ENCODE measurements at places on chromosomes 6 and 20. TPM values are rescaled to one million over a fixed set of nuclear protein-coding genes. Genes with fewer than 3 reads are reported as not detected.

DNA sequence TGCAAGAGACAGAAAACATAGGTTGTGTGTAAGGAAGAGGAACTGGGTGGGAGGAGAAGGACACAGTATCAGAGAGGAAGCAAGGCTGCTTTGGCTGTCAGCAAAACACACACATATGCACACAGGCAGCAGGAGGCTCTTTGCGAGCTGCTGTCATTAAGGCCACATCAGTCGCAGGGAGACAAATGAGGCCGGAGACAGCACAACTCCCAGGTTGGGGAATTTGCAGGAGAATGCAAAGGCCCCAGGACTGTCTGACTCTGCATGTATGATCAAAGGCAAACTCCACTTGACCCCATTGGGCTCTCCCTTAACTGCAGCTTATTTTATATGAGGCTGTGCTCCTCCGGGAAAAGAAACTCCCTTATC, 35.3 kb downstream of the METTL24 start:
- no peak overlapping the region for H3K4me3 ChIP-seq
- DNase-seq = no peak
- H3K27me3 ChIP-seq = no peaks in the 10 kb centered on the region
- H3K4me1 ChIP-seq = peaks cover 11% of the 10 kb centered on the region
- H3K36me3 ChIP-seq = no peaks in the 10 kb centered on the region

ACTL10 gene
- 3.0 TPM for total RNA-seq

MLN gene
- not detected for total RNA-seq

DNA sequence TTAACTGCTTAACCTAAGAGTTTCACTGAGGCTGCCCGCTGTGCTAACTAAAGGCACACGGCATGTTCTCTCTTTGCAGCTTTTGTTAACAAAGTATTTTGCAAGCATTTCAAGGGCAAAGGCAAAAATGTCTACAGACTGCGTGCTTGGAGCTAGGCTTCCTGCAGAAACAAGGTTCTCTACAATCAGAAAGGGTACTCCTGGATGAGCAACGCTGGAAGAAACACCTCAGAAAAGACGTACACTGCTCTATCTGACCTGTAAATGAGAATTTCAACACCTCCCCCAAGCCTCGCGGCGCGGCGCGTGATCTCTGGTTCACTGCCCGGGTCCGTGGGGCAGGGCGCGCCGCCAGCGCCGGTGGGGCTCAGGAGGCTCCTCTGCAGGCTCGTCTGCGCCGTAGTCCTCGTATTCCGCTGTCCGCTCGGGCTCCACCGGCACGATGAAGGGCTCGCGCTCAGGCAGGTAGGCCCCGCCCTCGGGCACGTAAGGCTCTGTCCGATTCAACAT, 120.9 kb downstream of the COL12A1 start:
- H3K27ac ChIP-seq = peak overlapping the region; percentile 4
- no peak for DNase-seq
- H3K4me1 ChIP-seq = peaks cover 13% of the 10 kb centered on the region
- H3K4me3 ChIP-seq = peak overlapping the region; percentile 56

GRCh38 chr6:81759782-81760181, 7.3 kb upstream of the TENT5A start:
- no peaks in the 10 kb centered on the region for H3K36me3 ChIP-seq
- no peak overlapping the region for H3K27ac ChIP-seq
- no peaks in the 10 kb centered on the region for H3K4me1 ChIP-seq
- no peak for DNase-seq
- H3K4me3 ChIP-seq = no peak overlapping the region
- no peaks in the 10 kb centered on the region for H3K27me3 ChIP-seq

DNA sequence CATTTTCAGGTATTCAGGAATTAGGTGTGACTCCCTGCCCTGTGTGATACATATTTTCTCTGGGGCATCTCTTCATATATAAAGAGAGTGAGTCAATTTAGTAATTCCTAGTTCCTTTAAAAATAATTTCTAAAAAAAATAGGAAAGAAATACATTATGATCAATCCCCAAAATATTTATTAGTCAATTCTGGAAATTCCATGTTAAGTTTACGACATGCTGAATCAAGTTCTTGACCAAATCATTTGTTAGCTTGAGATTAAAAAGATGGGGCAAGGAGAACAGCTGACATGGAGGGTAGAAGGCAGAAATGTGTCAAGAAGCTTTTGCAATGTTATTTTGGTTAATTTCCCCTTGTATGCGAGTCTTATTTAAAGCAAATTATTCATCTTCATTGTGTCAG, 22.7 kb upstream of the PRDM1 start:
- DNase-seq = no peak
- peaks cover 11% of the 10 kb centered on the region for H3K4me1 ChIP-seq
- H3K27me3 ChIP-seq = no peaks in the 10 kb centered on the region
- H3K4me3 ChIP-seq = no peak overlapping the region
- peak overlapping the region; percentile 9 for H3K27ac ChIP-seq

DNA sequence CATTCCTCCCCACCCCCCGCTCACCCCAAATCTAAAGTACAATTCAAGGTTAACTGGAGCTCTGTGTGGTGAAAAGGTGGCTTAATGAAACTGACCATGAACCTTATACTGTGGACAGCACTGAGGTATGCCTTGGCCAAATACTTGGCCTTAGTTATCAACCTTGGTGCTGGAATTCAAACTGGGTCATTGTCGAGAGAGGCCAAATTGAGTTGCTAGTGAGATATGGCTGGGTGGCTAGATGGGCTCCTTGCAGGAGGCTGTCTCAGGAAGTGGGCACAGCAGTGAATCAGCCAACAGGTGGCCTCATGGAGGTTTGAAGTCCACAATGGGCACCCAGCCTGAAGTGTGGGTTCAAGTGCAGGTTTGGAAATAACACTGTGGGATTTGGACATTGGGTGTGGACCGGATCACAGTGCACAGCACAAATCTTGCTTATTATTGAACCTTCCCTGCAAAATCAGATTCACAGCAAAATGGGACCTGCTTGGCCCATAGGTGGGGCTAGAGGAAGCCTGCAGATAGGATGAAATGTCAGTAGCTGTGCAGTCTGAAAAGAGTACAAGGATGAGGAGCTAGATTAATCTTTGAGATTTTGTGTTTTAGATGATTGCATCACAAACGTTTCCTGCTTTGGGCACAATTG, 5.6 kb upstream of the BTBD3 start:
- H3K27me3 ChIP-seq = no peaks in the 10 kb centered on the region
- H3K4me3 ChIP-seq = no peak overlapping the region
- peaks cover 18% of the 10 kb centered on the region for H3K4me1 ChIP-seq
- H3K27ac ChIP-seq = peak overlapping the region; percentile 50

- H3K4me1 ChIP-seq = no peaks in the 10 kb centered on the region
- H3K4me3 ChIP-seq = no peak overlapping the region
- H3K27ac ChIP-seq = no peak overlapping the region
- no peak for DNase-seq
Observed at GRCh38 chr6:52077180-52077884, 10.1 kb downstream of the PKHD1 start.

TSBP1 gene
- total RNA-seq = not detected

GRCh38 chr20:32209850-32210605, 2.3 kb downstream of the POFUT1 start:
- H3K27me3 ChIP-seq = no peaks in the 10 kb centered on the region
- H3K4me1 ChIP-seq = peaks cover 21% of the 10 kb centered on the region
- no peak overlapping the region for H3K4me3 ChIP-seq
- H3K36me3 ChIP-seq = no peaks in the 10 kb centered on the region
- DNase-seq = no peak
- no peak overlapping the region for H3K27ac ChIP-seq

DNA sequence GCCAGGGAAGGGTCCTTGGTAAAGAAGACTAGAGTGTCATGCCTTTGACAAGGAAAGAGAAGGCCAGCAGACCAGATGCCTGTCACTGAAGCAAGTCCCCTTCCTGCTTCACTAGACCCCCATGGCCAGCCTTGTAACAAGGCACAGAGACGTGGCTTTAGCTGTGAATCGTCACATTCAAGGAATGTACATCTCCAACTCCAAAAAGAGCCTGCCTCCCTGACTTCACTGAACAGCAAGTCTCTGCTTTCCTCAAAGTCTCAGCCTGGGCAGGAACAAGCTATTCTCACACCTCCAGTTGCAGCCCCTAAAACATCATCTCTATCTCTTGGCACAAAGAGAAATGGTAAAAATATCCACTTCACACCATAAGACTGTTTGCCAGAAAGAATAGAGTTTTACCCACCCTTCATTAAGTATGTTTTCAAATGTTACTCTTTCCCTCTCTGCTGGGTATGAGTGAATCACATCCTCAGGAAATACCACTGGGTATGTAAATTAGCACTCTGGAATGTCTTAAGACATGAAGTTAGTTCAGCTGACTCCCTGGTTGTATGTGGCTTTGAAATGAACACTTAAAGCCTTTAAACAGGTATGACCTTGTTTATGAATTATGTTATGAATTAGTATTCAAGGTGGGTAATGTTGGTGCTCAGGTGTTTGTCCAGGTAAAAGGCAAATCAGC, 46.4 kb upstream of the NT5E start:
- H3K4me1 ChIP-seq = peaks cover 21% of the 10 kb centered on the region
- no peaks in the 10 kb centered on the region for H3K27me3 ChIP-seq
- H3K4me3 ChIP-seq = no peak overlapping the region
- no peaks in the 10 kb centered on the region for H3K36me3 ChIP-seq

- no peak overlapping the region for H3K4me3 ChIP-seq
- no peak overlapping the region for H3K27ac ChIP-seq
- peaks cover 16% of the 10 kb centered on the region for H3K4me1 ChIP-seq
Observed at GRCh38 chr20:25277941-25278521, 30.1 kb downstream of the PYGB start.

MMP24OS gene
- 17.2 TPM for total RNA-seq

GGTLC1 gene
- total RNA-seq = not detected

GRCh38 chr6:159996626-159997497, 28.0 kb downstream of the IGF2R start:
- H3K4me3 ChIP-seq = no peak overlapping the region
- H3K27ac ChIP-seq = no peak overlapping the region
- H3K36me3 ChIP-seq = no peaks in the 10 kb centered on the region
- H3K4me1 ChIP-seq = peaks cover 11% of the 10 kb centered on the region
- no peak for DNase-seq

DNA sequence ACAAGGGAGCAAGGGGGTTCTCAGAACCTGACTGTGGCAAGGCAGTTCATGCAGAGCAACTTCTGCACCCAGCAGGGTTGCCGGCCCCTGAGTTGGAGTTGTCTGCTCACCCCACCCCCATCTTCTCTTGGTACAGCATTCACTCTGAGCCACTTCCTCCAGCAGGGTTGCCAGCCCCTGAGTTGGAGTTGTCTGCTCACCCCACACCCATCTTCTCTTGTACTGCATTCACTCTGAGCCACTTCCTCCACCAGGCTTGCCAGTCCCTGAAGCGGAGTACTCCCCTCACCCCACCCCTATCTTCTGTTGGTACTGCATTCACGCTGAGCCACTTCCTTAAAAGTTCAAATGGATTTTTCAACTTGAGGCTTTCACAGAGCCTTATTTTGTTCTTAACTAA, 79.7 kb upstream of the SYNDIG1 start:
- no peaks in the 10 kb centered on the region for H3K4me1 ChIP-seq
- H3K27me3 ChIP-seq = no peaks in the 10 kb centered on the region
- DNase-seq = no peak

RAET1L gene
- total RNA-seq = 14.5 TPM

DNA sequence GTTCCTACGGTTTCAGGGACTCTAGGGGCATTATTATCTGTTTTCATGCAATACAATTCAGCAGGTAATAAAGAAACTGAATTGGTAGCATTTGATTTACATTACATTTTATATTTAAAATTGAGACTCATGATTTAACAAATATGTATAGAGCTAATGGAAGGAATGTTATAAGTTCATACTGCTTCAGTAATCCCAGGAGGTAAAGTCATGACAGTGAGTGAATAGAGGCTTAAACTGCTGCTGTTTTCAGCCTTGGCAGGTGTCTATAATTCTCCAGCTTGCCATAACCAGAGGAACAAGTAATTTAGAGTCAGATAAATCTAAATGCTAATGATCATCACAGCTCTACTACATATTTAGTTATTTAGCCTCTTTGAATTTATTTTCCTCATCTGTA, 360.8 kb upstream of the MANEA start:
- DNase-seq = no peak
- no peaks in the 10 kb centered on the region for H3K4me1 ChIP-seq
- H3K27ac ChIP-seq = no peak overlapping the region

- no peak overlapping the region for H3K4me3 ChIP-seq
- H3K36me3 ChIP-seq = no peaks in the 10 kb centered on the region
- no peak for DNase-seq
- H3K27ac ChIP-seq = no peak overlapping the region
Observed at GRCh38 chr6:104957301-104958177, 632 bp downstream of the LIN28B start.

GRCh38 chr6:44044154-44044539, 83.1 kb downstream of the MRPL14 start:
- H3K27me3 ChIP-seq = no peaks in the 10 kb centered on the region
- no peak for DNase-seq
- no peak overlapping the region for H3K4me3 ChIP-seq

DNA sequence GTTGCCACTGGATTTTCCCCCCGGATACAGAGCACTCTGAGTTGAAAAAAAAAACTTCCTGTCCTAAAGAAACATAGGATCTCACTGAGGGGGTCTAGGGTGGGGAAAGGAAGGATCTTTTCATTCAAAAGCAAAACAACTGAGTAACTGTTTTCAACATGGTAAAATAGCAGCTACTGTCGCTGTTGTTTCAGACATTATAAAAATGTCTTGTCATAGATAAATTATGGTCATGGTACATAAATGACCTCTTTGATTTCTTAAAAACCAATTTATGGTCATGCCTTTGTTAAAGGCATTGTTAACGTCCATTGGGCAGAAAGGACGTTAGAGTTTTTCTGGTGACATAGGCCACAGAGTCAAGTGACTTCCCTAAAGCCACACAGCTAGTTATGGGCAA, 180.4 kb upstream of the DTNBP1 start:
- no peaks in the 10 kb centered on the region for H3K36me3 ChIP-seq
- H3K27ac ChIP-seq = no peak overlapping the region
- DNase-seq = no peak
- H3K27me3 ChIP-seq = no peaks in the 10 kb centered on the region
- no peaks in the 10 kb centered on the region for H3K4me1 ChIP-seq

CFB gene
- 10.4 TPM for total RNA-seq

DNA sequence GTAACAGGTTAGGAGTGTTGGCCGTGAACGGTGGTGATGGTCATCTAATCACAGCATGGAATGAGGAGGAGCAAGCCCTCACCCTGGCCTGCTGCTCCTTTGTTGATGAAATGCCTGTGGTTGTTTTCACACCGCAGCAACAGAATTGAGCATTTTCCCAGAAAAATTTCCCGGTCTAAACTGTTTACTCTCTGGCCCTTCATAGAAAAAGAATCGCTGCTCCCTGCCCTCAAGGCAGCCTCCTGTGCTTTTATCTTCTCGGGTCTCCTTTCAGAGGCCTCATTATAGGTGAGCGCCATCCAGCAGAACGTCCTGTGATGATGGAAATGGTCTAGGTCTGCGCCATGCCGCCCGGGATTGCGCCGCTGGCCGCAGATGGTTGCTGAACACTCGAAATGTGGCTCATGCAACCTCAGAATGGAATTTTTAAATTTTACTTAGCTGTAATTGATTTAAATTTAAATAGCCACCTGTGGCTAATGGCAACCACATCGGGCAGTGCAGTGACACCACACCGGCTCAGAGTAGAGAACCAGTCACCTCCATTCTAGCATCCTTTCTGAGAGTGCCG, 30.2 kb downstream of the PHACTR3 start:
- H3K36me3 ChIP-seq = no peaks in the 10 kb centered on the region
- H3K4me1 ChIP-seq = no peaks in the 10 kb centered on the region
- peaks cover 25% of the 10 kb centered on the region for H3K27me3 ChIP-seq
- no peak overlapping the region for H3K27ac ChIP-seq
